ENCODE measurements at places on chromosomes 6 and 20. TPM values are rescaled to one million over a fixed set of nuclear protein-coding genes. Genes with fewer than 3 reads are reported as not detected.

PRDM13 gene
- 0.10 TPM for total RNA-seq

TRIM15 gene
- 1.0 TPM for total RNA-seq

GRCh38 chr6:117513778-117514365 lies 31.4 kb downstream of the DCBLD1 start:
- H3K4me1 ChIP-seq = 0 out of 2 replicates have a peak, but pooled peaks cover 6% of the 10 kb centered on the region
- H3K27ac ChIP-seq = no peak overlapping the region
- no peaks in the 10 kb centered on the region for H3K27me3 ChIP-seq
- no peak overlapping the region for H3K4me3 ChIP-seq

- DNase-seq = no peak
- no peaks in the 10 kb centered on the region for H3K4me1 ChIP-seq
- H3K4me3 ChIP-seq = no peak overlapping the region
- no peaks in the 10 kb centered on the region for H3K27me3 ChIP-seq
- no peak overlapping the region for H3K27ac ChIP-seq
- H3K36me3 ChIP-seq = no peaks in the 10 kb centered on the region
Measured at GRCh38 chr6:78117966-78118365, 465.1 kb downstream of the MEI4 start.

Measured in GM23338 (cell line).